ENCODE measurements at places on chromosomes 2 and 18.
A peak's percentile ranks its signal among the peaks of the same experiment; 100 is the strongest.

- peak; percentile 44 for DNase-seq
These were observed 758 bp downstream of the RIF1 start for GRCh38 chr2:151410485-151410834.

GRCh38 chr2:1826226-1826905 is 82.1 kb upstream of the PXDN start:
- DNase-seq, result no peak

DNA sequence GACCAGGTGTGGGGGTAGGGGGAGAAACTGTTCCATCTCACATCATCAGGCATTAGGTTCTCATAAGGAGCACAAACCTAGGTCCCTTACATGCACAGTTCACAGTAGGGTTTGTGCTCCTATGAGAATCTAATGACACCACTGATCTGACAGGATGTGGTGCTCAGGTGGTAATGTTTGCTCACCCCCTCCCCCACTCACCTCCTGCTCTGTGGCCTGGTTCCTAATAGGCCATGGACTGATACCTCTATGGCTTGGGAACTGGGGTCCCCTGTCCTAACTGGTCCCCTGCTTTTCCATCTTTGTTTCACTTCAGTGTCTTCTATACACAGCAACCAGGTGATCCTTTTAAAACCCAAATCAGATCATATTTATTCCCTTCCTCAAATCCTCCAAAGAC is 267.8 kb downstream of the TNS1 start:
- no peak for DNase-seq

DNA sequence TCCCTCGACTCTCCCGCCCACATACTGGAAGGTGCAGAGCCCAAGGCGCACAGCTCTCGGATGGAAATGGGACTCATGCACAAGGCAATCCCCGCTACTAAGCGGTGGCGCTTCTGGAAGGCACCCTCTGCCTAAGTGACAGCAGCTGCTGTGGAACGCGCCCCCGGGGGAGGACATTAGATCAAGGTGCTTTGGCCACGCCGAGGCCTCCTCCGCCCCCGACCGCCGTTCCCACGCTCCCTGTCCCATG is 202 bp downstream of the MCEE start:
- DNase-seq, result no peak

GRCh38 chr2:25018681-25019080 is 23.2 kb upstream of the EFR3B start:
- DNase-seq, result no peak

DNA sequence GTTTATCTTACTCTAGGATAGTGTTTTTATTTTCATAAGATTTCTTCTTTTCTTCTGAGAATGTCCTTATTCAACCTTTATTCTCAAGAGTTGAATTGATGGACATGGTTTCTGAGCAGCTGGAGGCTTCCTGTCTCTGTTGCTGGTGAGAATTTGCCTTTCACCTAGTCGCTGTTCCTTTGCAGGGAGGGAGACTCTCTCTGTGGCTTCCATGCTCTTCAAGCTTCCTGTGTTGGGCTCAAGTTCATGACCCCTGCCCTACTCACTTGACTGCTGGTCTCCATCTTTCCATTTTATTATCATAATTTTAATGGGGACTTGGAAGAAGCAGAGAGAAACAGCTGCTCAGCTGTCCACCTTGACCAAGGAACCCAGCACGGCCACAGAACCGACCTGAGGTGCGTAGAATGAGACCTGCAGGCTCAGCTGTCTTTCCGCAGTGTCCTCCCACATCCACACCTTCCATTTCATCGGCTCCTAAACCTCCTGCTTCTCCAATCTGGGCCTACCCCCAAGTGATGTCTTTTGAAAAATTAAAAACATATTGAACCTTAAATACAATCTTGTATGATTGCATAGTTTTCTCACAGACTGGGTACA is 24.2 kb downstream of the TMEM18 start:
- no peak for DNase-seq

- DNase-seq, result peak; percentile 50
These were observed 174.0 kb downstream of the SMAD2 start for GRCh38 chr18:47756364-47757016.

- no peak for DNase-seq
These were observed 90.8 kb downstream of the ARL4C start for GRCh38 chr2:234406085-234406484.

- DNase-seq, result no peak
These were observed 286.3 kb downstream of the OSR1 start for GRCh38 chr2:19072161-19072560.

- no peak for DNase-seq
These were observed 143.7 kb upstream of the TMEM200C start for GRCh38 chr18:6039055-6039454.

- DNase-seq, result no peak
These were observed 623.1 kb downstream of the CCDC85A start for GRCh38 chr2:56806924-56807323.

- no peak for DNase-seq
These were observed 64.8 kb upstream of the ALKAL2 start for GRCh38 chr2:352696-353095.

DNA sequence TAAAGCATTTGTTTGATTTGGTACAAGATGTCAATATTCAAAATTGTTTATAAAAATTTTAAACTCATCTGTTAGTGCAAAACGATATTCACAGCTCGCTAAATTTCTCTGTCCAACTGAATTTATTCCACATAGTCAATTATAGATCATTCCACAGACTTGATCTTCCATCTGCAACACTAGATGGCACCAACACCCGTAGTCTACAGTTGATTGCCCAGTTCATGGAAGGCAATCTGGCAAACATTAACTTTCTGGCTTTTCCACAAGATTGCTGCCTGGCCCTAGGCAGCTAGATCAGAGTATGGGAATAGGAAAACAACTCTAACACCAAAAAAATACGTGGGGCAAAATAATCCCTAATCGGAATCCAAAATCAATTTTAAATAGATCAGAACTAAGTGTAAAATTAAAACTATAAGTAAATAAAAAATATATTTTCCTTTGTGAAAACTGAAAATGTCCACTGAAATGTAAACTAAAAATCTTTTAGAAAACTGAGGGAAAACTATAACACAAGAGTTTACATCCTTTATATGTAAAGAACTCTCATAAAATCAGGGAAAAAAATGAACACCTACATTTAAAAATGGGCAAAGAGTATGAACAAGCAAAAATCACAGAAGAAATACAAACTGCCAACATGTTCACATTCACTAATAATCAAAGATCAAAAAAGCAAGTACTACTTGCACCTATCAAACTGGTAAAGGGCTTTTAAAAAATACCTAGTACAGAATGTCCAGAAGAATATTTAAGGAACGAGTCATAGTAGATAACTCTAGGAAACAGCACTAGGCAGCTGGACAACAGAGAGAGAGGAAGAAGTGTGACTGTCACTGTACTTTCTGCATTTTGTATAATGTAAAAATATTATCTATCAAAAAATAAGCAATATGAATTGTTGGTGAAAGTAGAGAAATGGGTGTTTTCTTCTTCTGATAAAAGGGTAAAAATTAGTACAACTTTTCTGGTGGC is 35.0 kb downstream of the RTN4 start:
- DNase-seq, result peak; percentile 63

- DNase-seq, result no peak
These were observed 326.8 kb downstream of the AKAIN1 start for GRCh38 chr18:4870177-4870773.

GRCh38 chr2:217412277-217412676 is 552.4 kb upstream of the TNP1 start:
- DNase-seq, result no peak

GRCh38 chr2:221572821-221573429 is 821 bp upstream of the EPHA4 start:
- peak; percentile 44 for DNase-seq

DNA sequence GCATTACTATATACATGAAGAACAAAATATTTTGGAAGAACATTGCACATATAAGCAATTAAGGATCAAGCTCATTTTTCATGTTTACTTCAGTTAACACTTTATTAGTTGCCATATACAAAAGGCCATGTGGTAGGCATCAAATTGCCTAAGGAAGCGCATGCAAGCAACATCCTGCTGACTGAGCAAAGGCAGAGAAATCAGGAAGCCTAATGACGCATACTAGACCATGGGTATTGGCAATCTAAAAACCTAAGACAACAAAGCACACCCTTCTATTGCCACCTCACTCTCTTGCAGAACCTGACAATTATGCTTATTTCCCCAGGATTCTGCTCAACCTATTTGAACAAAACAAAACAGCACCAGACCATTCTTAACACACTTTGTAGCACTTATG is 171.9 kb downstream of the STK39 start:
- DNase-seq, result no peak

DNA sequence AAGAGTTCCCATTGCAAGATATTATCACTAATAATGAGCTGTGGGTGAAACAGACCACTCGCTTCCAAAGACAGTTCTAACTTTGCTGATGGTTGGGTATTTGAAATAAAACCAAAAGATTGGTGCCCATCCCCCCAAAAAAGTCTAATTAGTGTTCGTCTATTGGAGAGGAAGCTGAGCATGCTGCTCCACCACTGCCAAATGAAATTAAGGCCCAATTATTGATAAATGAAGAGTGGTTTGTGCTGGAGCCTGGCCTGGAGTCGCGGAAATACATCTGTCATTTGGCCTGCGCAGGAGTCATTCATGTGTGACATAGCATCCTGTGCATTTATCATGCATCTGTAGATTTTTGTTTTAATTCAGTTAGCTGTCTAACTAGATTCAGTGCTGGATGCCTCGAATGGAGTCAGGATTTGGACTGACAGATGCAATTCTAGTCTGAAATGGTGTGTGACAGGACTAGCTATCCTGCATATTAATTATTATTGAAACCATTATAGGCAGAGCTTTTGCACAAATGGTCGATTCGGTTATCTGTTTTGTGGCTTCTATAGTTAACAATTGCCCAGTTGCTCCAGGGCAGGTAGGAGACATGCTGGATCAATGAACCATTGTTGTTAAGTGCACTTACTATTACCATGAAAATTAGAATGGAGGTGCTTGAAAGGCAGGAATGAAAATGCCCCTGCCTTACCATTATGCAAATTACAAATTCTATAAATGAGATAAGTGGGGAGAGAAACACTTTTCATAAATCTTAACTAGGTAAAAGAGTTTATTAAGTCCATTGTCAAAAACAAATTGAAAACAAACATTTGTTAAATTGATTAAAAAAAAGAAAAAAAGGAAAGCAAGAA is 450.4 kb upstream of the TCF4 start:
- DNase-seq, result no peak

DNA sequence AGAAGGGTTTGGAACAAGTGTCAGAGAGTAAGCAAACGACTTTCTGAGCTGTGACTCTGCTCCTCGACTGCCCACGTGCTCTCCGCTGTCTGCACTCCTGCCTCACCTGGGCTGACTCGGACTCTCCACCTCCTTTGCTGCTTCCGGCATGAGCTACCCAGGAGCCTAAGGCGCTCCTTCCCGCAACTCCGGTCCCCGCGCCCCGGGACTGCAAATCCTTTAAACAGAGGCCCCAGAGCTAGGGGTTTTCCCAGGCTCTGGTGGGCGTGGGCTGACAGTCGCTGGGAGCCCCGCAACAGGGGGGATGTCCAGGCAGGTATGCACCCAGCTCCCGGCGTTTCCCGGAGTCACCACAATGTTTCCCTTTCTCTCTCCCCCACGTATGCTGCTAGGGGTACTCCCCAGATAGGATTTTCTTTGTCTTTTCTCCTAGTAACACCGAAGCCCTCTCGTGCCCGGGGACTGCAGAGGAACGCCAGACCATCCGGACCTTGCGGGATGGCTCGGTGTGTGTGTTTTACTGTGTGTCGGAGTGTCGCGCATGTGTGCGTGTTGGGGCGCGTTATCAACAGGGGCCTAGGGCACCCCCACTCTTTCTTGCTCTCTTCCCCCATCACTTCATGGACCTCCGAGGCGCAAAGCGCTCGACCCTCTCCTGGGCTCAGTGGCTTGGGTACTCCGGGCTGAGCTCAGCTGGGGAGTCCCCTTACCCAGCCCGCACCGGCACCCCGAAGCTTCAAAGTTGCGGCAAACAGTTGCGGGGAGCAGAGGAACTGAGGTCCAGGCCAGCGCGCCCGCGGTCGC is 691 bp upstream of the THSD7B start:
- DNase-seq, result no peak

DNA sequence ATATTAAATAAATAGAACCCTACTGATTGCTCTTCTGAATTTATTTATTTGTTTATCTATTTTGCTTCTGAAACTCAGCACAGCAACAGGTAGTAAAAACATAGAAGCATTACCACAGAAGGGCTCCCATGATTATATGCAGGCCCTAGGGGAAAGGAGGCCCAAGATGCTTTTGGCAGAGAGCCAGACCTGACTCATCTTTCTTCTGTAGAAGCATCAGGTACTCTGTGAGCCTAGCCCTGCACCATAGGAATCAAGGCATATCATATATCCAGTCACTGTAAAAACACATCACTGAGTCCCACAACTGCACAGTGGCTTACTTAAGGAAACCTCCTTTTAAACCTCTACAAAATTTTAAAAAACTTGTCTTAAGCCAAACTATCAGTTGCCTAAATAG is 1.8 kb downstream of the SCN9A start:
- DNase-seq, result peak; percentile 42

GRCh38 chr2:174522553-174522952 is 35.7 kb upstream of the GPR155 start:
- no peak for DNase-seq

- DNase-seq, result no peak
These were observed 1053.5 kb upstream of the CELF4 start for GRCh38 chr18:38619129-38619528.

GRCh38 chr2:210224941-210225672 is at the start of gene ACADL:
Gene ACADL, minus strand, starts transcription at chr2:210225447. Its CDS starts 184 bp downstream, at chr2:210225263.
- DNase-seq, result peak; percentile 67

DNA sequence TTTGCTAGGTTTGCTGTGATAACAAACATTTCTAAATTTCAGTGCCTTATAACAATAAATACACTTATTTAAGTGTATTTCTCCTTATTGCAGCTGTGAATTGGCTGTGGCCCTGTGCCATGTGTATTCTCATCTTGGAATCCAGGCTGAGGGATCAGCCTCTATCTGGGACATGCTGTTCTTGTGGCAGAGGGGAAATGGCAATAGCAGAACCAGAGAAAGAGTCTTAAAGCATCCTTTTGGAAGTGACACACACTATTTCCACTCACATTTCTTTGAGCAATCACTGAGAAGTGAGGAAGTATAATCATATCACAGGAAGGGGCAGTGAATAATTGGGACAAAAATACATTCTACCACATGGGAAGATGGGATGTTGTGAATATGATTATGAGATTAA is 66.2 kb upstream of the PROKR1 start:
- DNase-seq, result no peak

- no peak for DNase-seq
These were observed 54.0 kb upstream of the STRN start for GRCh38 chr2:37020212-37020886.
